HuH-7.5 (cell line): ENCODE measurements at places on chromosomes 3 and 15.

DNA sequence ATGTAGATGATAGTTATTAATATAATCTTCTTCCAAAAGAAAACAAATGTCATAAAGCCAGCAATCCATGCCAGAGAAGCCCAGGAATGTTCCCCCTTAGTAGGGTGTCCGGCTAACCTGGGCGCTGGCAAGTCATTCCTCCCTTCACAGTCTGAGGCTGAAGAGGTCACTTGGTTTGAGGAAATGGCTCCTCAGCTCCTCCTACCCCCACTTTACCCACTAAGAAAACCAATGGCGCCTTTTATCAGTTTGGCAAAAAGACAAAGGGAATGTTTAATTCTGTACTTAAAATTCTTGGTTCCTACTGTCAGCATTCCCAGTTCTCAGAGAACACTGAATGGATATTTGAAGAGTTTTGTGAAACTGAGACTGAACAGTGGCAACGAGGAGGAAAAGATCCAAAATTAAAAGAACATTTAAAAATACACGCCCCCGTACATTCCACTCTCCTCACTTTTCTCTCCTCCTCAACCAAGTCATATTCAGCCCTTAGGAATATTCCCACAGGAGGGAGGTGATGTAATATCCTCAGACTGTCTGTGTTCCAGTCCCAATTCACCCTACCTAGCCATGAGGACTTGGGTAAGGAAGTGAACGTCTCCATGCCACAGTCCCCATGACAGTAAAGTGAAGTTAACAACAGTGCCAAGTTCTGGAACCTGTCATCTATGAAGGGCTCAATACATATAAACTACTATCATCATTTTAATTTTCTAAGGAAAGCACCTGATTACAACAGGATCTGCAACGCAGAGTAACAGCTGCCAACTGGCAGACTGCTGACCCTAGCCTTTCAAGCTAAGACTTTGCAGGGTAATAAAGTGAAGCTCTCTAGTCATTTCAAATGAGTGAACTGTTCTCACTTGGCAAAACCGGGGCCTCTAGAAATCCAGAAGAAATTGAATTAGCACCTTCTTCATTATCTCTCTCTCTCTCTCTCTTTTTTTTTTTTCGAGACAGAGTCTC, 234.5 kb upstream of the ICE2 start:
- no peak for DNase-seq

- no peak for DNase-seq
These were observed 263.2 kb downstream of the CNTN3 start for GRCh38 chr3:74351213-74351612.

DNA sequence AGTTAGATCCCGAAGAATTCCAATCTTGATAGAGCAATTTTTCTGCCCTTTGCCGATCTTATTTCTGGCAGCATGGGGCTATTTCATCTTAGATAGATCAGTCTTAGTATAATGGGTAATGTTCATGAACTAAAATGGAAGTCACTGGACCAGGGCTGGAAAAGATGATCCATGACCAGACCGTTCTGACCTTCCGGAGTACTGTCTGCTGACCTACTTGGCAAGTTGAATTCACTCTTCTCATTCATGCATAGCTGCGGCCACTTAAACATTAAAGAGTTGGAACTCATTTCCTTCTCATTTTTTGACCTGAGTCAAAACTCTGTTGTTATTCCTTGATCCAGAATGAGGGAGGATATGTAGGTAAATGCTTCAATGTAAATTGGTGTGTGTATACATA, 32.5 kb downstream of the GMNC start:
- no peak for DNase-seq

DNA sequence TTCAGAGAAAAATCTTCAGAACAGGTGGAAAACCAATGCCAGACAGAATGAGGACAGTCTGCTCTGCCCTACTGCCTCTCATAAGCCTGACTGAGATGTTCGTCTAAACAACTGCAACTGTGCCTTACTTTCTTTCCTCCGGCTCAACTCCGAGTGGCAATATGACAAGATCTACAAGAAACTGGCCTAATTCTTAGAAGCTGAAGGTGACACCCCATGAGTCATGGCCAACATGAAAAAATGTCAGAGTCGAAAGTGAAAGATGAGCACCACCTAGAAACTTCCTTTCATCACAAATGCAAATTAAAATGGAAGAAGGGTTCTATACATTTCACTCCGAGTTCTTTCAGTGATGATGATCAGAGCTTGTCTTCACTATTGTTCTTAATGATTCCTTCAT, 12.9 kb downstream of the PCYT1A start:
- DNase-seq: no peak

DNA sequence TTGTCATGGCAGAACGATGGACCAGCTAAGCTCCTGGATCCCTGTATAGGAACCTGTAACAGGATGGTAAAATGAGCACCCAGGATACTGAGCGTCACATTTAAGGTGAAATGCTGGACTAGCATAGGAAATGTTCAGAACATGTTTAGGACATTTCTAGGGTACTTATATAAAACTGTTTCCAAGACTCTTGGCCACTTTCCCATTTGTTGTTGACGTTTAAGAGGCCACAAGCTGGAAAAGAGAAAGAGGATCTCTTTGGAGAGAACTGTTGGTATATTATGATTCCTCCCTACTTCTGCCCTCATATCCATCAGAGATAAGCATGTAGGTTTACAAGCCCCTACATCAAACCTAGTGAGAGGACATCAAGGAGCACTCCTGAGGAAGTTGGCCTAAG, 57.5 kb downstream of the SCN11A start:
- DNase-seq: no peak

DNA sequence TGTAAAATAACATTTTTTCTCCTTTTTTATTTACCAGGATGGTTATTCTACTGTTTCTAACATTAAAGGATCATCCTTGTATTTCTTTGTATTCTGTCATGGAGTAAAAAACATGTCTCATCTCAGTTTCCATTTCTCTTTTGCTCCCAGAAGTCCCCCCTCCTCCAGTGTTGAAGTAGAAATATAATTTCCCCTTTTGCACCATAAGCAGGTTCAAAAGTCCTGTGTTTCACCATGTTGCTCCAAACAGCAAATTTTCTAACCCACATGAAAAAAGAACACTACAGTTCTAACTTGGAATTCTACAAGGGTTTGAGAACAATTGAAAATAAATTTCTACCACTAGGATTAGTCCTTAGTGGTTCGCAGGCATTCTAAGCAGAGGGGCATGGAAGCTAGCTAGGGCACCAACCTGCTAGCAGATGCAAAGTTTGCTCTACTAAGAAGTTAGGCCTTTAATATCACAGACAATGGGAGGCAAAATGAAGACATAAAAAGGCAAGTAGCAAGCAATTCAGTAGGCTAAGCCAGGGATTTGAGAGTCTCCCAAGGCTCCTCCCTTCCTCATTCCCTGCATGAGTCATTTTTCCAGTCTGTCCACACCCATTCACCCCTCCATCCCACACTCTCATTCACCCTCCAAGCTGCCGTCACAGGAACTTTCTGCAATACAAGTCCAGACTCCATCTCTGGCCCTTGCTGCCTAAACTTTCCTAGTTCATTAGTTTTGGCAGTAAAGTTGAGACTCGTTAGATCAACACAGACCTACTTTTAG, 2.3 kb upstream of the MBNL1 start:
- no peak for DNase-seq

GRCh38 chr15:63469190-63469589, 35.2 kb upstream of the USP3 start:
- DNase-seq: no peak

GRCh38 chr3:180329187-180329586, 272.8 kb upstream of the TTC14 start:
- no peak for DNase-seq

- no peak for DNase-seq
These were observed 1.2 kb upstream of the ZBED2 start for GRCh38 chr3:111596328-111596727.

GRCh38 chr3:189331002-189331418, 159.2 kb downstream of the TPRG1 start:
- DNase-seq: no peak

- no peak for DNase-seq
These were observed 220.0 kb downstream of the ADAMTSL3 start for GRCh38 chr15:83873966-83874365.

DNA sequence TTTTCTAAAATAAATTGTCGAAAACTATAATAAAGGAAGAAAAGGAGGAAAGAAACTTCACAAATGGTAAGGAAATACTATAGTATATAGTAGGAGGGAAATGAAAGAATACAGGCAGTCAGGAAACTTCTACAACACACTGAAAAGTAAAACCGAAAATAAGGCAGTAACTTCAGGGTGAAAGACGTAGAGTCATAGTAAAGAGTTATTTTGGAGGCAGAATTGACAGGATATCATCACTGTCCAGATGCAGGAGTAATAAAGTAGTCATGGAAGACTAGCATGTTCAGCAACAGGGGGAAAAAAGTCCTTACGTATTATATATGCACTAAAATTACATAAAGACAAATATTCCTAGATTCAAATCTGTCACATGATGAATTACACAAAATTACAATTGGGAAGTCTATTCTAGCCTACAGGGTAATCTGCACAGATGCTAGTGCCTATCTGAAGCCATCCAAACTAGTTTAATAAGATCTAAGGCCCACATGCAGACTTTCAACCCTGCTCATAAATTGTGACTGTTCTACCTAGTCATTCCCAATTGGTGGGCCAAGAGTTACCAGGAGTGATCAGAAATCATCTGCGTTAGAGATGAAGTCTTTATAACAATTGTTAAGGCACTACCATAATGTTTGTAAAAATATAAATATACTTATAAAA, 14.0 kb downstream of the VPS13C start:
- no peak for DNase-seq

DNA sequence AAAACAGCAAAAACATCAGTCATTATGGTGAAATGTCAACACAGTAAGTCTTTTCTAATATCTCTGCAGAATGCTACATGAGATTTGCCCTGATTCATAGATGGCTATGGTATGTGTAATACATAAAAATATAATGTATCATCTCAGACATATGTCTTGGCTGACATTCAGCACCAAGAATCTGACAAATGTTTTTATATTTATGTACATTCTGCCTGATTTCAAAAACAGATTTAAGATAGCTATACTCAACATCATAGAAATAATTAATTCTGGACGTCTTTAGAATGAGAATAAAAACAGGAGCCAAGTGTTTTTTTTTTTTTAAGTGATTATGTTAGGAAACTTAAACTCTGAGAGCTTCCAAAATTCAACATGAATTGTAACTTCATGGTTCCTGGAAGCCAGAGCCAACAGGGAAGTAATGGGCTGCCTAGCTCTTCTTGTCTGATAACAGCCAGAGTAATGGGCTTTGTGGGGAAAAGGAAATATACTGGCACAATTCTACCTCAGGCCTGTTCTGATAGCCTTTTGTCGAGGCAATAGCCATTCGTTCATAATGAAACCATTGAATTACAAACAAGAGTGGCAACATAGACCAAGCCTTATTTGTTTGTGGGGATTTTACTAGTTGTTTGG, 184.4 kb downstream of the VGLL4 start:
- no peak for DNase-seq

DNA sequence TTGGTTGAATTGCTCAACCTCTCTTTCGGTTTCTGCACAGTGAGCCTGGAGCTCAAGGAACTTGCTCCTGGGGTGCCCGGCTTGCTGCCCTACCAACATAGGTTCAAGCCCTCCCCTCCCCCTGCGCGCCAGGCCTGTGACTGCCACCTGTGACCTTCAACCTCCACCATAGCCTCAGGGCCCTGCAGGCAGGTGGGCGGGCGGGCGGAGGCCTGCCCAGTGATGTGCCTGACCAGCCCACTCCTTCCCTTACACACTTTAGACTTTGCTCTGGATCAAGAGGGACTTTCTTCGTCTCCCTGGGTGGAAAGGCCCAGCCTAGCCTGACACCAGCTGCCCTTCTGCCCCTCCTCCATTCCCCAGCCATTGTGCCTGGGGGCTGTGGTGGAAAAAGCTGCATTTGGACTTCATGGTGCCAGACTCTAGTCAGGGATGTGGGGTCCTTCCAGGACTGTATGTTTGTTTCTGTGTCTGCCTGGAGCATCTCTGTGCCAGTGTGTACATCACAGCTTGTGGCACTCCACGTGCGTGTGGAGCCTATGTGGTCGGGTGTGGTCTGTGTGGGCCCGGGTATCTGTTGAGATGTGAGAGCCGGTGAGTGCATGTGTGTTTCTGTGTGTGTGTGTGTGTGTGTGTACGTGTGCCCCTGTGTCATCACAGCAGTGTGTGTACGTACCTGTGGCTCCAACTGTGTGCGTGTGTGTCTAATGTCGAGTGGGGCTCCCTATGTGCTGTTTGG, 9.5 kb downstream of the PRKCD start:
- DNase-seq: no peak

GRCh38 chr3:48215466-48215865, 7.8 kb upstream of the CAMP start:
- no peak for DNase-seq

DNA sequence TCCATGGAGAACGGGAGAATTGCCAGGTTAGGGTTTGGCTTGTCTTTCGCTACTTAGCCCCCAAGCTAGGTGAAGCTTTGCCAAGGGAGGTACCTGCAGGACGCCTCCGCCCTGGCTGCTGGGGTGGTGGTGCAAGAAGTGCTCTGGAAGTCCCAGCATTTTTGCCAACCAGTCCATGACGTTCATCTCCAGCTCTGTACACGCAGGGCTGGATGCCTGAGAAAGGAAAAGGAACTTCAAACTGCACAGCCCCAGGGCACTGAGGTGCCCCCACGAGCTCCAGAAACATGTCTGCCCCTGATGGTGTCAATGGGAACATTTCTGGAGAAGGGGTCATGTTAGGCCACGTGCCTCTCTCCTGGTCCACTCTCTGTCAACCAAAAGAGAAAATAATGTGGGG, 8.2 kb downstream of the HDC start:
- DNase-seq: no peak

- DNase-seq: no peak
These were observed 15.6 kb upstream of the CERS3 start for GRCh38 chr15:100544338-100544841.

DNA sequence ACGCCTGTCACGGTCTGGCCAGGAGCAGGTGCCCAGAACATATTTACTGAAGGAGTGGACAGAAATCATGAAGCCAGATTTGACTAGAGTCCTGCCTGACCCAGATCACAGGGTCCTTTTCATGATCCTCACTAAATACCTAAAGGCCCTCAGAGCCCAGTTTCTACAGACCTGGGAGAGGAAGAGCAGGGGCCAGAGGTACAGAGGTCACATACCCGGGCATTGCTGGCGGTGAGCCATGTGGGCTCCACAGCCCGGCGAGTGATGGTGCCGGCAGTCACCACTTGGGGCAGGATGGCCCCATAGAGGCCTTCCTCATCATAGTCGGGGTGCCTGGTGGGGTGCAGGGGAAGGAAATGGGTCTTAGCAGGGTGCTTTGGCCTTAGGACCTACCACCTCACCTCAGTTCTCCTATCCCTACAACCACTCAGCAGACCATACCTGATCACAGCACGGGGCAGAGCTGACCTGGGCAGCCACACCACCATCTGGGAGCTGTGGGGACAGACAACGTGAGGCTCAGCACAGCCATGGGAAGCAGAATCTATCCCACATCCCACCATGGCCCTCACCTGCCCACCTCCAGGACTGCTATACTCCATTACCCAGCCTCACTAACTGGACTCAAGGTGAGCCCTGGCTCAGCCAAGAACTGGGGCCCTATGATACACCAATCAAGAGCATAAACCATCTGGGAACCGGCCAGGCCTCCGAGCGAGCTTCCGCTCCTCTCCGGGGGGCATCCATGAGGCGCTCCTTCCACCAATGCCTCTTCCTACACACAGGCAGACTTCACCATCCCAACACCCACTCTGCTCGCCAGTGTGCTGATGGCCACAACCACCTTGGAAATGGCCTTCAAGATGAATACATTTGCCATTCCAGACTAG, 12.9 kb downstream of the POLG start:
- peak; percentile 47 for DNase-seq

GRCh38 chr3:130491431-130491830, 25.5 kb upstream of the COL6A6 start:
- no peak for DNase-seq
